Immature natural killer cell (primary cell): ENCODE measurements at places on chromosomes 13 and 19.

DNA sequence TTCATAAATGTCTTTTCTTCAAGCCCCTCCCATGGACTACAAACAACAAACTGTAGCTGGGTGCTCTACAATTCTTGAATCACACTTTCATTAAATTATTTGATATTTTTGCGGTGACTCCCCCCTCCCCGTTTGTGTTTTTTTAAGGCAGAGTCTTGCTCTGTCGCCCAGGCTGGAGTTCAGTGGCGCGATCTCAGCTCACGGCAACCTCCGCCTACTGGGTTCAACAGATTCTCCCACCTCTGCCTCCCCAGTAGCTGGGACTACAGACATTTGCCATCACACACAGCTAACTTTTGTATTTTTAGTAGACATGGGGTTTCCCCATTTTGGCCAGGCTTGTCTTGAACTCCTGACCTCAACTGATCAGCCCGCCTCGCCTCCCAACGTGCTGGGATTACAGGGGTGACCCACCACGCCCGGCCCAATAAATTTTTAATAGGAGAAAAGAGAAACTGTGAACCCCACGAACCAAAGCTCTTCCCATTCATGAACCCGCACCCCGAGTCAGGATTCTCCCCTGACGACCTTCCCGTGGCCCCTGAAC lies 703 bp downstream of the ZNF506 start:
- peak; percentile 39 for DNase-seq

DNA sequence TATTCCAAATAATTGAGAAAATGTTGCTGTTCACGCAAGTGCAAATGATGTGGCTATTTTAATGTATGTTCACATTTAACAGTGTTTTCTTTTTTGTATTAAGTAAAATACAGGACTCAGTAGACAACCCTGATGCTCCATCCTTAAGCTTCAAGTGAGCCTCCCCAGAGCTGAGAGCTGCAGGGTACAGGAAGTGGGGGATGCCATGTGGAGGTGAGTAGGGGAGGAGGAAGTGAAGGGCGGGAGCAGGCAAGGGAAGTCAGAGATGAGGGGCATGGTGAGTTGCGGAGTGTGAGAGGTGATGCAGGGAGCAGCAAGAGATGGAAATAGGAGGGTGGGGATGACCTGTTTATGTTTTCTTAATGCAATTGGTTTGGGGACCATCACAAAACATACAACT lies 711.0 kb downstream of the UQCRFS1 start:
- DNase-seq: peak; percentile 31

DNA sequence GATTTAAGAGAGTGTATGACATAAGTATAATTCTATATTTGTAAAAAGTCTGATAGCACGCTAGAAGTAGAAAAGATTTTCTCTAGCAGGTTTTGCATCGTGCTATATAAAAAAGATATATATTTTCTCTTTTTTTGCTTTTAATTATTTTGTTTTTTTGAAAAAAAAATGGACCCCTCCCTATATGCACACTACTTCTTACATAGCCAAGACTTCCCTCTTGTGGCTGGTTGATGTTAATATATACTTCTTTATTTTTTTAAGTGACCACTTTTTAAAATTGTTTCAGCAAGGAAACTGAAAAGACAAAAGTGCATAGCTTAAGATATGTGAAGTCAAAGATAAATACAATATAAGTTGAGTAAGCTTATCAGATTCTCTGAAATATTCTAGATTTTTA lies 1202.8 kb downstream of the DIAPH3 start:
- DNase-seq: no peak

DNA sequence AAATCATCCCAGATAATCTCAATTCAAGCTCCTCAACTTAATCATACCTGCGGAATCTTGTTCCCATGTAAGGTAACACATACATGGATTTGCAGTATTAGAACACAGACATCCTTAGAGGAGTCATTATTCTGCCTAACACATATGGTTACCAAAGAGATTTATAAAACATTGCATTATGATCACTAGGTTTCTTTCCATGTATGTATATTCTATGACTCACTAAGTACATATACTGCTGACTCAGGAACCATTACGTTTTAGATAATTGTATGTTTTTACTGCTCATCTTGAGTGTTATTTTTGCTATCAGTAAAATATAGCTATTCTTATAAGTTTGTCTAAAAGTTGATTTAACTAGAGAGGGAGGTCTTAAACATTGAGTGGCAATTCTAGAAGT lies 182.9 kb downstream of the SLITRK6 start:
- no peak for DNase-seq

- no peak for DNase-seq
Observed at GRCh38 chr13:25018729-25019115, 77.2 kb upstream of the PABPC3 start.

GRCh38 chr13:105804561-105805190 lies 730.8 kb downstream of the EFNB2 start:
- DNase-seq: no peak

GRCh38 chr19:5826531-5827341 lies 12.8 kb downstream of the FUT6 start:
- no peak for DNase-seq

GRCh38 chr13:18948012-18948663 lies 233.5 kb downstream of the TUBA3C start:
- DNase-seq: no peak

DNA sequence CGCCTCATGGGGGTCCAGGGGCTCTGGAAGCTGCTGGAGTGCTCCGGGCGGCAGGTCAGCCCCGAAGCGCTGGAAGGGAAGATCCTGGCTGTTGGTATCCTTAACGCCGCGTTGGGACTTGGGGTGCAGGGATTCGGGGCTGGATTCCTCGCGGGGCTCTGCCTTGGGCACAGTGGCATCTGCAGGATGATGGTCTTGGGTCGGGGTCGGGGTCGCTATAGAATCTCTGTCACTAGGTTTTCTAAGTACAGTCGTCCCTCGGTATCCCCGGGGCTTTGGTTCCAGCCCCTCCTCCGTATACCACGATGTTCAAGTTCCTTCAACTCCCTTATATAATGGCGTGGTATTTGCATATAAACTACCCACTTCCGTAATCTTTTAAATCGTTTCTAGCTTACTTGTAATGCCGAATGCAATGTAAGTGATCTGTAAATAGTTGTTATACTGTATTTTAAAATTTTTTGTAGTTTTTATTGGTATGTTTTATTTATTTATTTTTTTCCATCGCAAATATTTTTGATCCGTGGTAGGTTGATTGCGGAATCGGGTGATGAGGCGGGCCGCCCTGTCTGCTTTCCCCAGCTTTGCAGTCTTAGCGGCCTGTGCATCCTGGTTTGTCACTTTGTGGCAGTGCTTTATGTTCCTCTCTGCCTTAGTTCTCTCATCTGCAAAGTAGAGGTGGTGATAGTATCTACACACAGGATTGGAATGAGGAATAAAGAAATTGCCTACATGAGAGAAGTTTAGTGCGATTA lies 606 bp downstream of the ERCC5 start:
- peak; percentile 57 for DNase-seq
